Hepatocyte (in vitro differentiated cells): ENCODE measurements at places on chromosomes 7 and 10.

DNA sequence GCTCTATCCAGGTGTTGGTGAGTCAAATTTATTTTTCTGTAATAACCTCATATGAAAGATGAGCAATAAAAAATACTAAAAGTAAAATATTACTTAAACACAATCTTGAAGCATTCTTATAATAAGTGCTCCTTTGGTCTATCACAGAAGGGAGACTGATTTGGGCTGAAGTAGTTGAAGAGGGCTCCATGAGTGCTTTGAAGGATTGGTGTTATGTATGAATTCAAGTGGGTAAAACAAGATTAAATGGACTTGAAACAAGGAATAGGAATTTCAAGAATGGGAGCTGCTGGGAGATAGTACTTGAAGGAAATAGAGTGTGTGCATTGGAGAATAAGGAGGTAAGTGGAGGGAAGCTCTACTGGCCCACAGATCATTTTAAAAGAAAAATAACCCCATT, 7.3 kb upstream of the OR2A2 start:
- no peak for DNase-seq

GRCh38 chr10:49297818-49298670, 926 bp upstream of the C10orf71 start:
- no peak for DNase-seq

DNA sequence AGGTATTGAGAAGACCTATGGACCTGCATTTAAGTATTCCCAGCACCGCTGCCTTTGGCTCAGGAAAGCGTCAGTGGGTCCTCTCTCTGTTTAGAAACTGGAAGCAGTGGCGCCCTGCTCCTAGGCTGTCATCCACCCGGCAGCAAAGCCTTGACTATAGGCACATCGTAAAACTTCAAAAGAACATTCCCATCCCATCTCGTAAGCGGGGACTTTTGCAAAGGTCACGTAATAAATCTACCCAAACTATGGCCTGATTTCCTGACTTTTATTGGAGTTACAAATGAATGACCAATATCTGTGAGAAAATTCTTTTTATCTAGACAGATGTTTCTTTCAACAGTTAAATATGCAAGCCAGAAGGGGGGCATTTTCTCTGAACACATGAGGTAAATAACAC, 115.8 kb upstream of the TCERG1L start:
- no peak for DNase-seq

DNA sequence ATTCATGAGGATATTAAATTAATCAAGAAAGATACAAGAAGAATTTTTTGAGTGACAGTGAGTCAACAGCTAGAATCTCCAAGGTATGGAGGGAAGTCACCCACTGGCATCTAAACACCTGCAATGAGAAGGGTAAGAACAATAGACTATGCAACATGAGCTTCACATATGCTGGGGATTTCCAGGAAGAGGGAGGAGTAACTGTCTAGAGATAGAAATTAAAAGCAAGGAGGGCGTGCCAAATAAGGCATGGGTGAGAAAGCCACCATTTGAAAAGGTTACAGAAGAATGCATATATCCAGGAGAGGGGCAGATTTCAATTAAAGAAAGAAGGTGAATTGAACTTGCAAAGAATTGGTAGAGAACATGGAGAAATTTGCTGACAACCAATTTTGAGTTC, 365.7 kb downstream of the GPR37 start:
- no peak for DNase-seq

DNA sequence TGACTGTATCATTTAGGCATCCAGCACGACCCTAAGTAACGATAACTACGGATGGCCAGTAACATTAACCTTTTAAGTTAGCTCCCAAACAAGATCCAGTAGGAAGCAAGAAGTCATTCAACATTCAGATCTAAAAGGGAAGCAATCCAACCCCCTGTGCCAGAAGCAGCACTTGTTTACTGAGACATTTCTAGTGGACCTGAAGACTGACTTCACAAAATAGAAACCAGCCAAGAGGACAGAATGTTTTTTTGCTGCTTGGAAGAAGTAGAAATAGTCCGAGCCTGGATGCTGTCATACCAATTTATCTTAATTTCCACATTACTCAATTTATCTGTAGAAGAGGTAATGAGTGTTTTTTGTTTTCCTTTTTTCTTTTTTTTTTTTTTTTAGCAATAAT, 88.0 kb upstream of the CTTNBP2 start:
- DNase-seq: no peak

DNA sequence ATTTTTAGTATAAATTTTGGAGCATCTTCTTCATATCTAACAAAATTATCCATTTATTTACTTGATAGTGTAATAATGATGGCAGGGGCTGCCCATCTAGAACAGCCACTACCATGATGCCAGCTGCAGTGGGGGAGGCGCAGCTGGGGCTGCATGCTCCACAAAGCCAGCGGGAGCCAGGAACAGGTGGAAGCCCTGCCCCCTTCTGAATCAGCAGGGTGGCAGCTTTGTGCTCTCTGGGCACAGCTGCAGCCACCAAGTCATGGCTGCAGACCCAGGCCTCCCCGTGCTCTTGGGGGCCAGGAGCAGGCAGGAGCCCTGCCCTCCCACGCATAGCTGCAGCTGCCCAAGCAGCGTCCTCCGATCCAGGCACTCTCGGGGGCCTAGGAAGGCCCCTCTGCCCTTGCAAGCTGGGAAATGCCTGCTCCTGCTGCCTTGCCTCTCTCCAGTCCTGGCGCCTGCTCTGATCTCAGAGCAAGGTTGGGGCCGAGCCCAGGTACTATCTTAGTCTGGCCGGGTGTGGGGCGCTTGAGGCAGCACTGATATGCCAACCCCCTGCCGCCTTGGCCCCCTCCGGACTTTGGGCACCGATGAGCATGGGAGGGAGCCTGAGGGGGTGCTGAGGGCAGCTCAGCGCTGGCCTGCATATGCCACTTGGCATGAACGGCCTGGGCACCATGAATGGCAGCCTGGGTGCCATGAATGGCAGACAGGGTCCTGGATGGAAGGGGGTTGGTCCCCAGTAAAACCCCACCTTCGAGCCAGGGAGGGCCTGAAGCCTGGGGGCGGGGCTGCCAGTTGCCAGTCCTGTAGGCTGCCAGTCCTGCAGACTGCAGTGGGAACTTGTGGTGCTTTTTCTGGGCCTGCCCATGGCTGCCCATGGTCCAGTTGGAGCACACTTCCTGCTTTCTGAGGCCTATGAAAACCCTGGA, 1110.8 kb upstream of the POT1 start:
- no peak for DNase-seq

- DNase-seq: no peak
These were observed 52.7 kb downstream of the RBM17 start for GRCh38 chr10:6141296-6142151.

GRCh38 chr7:130356121-130356875, 11.7 kb downstream of the CPA5 start:
- peak; percentile 84 for DNase-seq

- DNase-seq: no peak
These were observed 1.4 kb downstream of the HYAL4 start for GRCh38 chr7:123846217-123846891.

- DNase-seq: no peak
These were observed 22.7 kb downstream of the HOXA1 start for GRCh38 chr7:27073076-27073475.

GRCh38 chr7:26052706-26053105, 99.3 kb upstream of the NFE2L3 start:
- DNase-seq: no peak

- DNase-seq: peak; percentile 19
These were observed 216.9 kb upstream of the GLI3 start for GRCh38 chr7:42453931-42454361.

DNA sequence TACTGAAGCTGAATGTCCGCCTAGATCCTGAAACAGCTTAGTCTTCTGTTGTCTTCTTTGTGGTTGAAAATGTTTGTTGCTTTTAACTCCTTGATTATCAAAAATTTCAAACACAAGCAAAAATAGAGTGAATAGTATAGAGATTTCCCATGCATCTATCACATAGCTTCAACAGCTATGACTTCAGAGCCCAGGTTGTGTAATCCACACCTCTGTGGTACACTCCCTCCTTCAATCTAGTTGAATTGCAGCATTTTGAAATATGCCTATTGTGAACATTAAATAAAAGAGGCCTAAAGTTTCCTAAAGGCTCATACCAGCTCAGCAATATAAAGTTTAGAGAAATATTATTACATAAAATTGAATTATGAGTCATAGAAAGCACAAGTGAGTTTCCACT, 204.7 kb upstream of the HDAC9 start:
- no peak for DNase-seq

DNA sequence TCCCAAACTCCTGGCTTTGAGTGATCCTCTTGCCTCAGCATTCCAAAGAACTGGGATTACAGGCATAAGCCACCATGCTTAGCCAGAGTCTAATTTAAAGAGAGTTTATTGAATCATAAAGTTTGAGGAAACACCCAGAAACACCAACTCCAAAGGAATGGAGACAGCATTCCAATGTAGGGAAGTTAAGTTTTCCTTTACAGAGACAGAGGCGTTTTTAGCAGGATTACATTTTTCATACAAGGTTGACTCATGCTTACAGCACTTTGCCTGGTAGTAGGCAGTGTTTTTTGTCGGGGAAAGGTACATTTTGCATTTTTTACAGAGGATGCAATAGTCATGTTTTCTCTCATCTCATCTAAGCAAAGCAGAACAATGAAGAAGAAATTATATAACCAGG, 18.9 kb upstream of the OPN4 start:
- peak; percentile 47 for DNase-seq

DNA sequence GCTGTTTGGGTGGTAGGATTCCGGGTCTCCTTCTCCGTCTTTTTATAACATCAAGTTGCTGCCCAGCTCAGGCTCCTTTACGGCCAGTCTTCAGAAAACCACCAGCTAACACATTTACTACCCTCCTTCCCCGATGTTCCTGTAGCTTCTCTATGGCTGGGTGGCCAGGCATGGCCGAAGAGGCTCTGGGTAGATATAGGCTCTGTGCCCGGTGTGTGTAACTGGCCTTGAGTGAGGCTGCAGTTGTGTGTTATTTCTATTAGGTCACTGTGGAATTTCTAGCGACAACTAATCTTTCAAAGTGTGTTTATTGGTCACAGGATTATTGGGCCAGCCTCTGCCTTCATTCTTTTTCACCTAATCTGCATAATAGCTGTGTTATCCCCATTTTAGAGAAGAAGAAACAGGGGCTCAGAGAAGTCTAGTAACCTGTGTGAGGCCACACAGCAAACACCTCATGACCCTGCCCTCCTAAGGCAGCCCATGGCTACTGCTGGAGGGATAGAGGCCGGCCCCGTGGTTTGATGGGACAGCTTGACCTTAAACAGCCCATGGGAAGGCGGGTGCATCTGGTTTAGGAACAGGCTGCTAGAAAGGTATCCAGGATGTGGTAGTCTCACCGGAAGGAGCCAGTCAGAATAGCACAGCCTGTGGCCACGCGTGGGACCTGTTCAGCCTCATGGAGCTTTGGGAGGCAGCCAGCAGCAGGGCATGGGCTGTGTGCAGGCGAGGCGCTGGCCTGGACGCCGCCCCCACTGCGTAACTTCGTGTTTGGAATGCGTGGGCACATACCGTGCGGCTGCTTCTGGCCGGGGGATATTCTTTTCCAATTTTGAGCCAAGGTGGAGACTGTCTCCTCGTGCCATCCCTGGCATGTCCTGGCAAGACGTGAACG, 29.7 kb downstream of the HTRA1 start:
- no peak for DNase-seq

GRCh38 chr7:44277851-44278250, 47.5 kb downstream of the CAMK2B start:
- DNase-seq: no peak

- peak; percentile 57 for DNase-seq
These were observed 154.8 kb upstream of the PRSS58 start for GRCh38 chr7:142412551-142413193.

DNA sequence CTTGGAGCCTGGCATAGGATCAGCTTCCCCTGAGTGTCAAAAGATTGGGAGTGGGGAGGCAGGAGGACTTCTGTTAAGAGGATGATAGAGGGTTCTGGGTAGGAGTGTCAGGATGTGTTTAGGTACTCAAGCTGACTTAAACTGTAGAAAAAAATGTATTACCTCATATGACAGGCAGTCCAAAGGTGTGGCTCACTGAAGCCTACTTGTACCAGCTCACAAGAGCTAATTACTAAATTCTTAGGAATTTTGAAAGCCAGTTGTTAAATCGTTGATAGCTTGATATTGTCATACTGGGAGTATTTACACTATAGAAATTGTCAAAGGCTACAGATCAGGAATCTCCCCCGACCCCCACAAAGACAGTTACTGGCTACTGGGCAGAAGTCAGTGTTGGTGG, 32.1 kb downstream of the FAS start:
- no peak for DNase-seq

DNA sequence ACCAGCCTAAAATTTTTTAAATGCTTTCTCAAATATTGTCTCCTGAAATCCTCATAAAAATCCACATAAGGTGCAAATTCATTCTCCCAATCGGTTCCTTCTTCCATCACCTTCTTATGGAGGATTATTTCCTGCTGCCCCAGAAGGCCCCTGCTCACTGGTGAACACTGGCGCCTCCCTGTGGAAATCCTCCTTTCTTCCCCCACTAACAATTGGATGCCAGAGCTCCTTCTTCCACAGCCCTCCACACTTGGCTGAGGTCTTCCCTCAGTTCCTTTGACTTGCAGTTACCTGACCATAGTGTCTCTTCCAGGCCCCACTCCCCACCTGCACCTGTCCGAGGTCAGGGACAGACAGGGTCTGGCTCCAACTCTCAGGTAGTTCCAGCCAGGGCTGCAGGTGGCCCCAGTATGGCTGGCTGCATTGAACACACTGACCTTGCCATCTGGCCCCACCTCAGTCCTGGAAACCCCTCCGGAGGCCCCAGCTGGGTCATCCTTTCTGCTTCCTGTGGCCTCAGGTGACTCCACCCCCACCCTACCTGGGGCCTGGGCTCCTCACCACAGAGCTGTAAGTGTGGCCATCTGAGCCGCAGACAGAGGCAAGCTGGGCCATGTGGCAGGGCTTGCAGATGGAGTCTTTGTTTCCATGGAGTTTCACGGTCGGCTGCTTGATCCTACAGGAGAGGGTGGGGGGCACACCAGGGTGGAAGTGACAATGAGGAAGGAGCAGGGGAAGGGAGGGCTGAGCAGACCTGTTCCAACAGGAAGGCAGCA, 18.4 kb downstream of the SPOCK2 start:
- no peak for DNase-seq

GRCh38 chr10:73953665-73954064, 42.7 kb downstream of the PLAU start:
- DNase-seq: no peak

DNA sequence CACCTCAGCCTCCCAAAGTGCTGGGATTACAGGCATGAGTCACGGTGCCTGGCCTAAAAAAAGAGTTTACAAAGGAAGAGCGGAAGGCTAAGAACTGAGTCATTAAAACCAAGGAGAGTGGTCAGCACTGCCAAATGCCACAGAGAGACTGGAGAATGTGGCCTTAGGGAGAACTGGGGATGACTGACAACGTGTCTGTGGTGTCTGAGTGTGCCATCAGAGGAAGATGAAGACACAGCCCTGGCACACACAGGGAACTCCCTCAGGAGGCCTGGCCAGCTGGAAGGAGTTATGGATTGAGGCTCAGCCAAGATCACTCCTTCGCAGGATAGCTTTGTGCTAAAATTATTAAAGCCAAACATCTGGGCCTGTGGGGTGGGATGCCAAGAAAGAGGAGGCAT, 3.9 kb upstream of the INA start:
- DNase-seq: peak; percentile 16

DNA sequence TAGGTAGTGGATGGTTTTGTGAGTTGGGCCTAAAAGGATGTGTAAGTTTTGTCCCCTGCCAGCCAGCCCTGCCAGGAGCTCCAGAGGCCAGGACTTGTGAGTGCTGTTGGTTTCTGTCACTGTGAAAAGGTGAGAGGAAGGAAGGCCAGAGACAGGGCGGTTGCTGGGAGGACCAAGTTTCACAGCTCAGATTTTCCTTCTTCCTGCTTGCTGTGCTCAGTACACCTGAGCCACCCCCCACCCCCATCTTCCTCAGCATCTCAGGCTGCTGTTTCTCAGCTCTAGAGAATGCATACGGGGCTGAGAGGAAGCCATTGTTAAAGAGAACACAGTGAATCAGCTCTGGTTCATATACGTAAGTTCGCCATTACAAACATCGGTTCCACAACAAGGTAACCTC, 139.9 kb downstream of the BUB3 start:
- no peak for DNase-seq
